Pons (tissue), 1 donor: ENCODE measurements at places on chromosomes 2 and 18.

GRCh38 chr2:203811491-203812221 is 55.9 kb upstream of the CTLA4 start:
- peak; percentile 43 for DNase-seq

DNA sequence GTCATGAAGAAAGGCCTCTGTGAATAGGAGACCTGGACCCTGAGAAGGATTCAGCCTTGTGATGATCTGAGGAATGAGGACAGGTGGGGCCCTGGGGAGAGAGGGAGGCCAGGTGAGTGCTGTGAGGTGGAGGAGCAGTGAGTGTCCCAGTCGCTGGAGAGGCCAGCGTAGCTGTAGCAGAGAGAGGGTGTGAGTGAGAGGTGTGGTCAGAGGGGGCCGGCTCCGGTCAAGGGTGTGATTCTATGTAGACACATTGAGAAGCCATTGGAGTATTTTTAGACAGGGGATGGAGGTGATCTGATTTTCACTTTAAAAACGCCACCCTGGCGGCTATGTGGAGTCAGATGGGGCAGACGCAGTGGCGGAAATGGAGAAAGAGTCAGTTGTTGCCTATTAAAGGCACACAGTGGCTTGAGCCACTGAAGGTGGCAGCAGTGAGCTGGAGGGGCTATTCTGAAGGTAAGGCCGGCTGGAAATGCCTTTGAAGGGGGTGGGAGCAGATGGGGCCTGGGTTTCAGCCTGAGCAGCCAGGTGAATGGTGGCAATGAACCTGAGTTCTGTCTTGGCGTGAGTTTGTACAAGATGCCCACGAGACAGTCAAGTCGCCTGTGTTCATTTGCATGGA is 55.6 kb downstream of the GREB1 start:
- DNase-seq, result no peak

DNA sequence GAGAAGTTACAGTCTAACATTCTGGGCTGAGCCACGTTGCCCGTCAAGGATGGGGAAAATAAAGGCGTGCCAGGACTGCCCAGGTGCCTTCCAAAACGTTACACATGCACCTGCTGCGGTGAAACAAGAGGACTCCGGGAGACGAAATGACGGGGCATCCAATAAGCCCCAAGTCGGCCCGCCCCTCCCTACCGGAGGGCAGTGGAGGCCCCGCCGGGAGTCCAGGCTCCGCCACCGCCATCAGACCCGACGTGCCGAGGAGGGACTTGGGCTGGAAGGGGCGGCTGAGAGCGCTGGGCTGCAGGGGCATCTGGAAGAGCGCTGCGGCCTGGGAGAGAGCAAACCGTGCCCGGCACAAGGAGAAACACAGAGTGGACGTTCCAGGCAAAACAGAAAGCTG is 112.5 kb upstream of the GPC1 start:
- DNase-seq, result no peak

- no peak for DNase-seq
Measured at GRCh38 chr2:50355891-50356290, 676.0 kb downstream of the NRXN1 start.

- DNase-seq, result peak; percentile 81
Measured at GRCh38 chr2:222708274-222708710, 36.8 kb downstream of the MOGAT1 start.

DNA sequence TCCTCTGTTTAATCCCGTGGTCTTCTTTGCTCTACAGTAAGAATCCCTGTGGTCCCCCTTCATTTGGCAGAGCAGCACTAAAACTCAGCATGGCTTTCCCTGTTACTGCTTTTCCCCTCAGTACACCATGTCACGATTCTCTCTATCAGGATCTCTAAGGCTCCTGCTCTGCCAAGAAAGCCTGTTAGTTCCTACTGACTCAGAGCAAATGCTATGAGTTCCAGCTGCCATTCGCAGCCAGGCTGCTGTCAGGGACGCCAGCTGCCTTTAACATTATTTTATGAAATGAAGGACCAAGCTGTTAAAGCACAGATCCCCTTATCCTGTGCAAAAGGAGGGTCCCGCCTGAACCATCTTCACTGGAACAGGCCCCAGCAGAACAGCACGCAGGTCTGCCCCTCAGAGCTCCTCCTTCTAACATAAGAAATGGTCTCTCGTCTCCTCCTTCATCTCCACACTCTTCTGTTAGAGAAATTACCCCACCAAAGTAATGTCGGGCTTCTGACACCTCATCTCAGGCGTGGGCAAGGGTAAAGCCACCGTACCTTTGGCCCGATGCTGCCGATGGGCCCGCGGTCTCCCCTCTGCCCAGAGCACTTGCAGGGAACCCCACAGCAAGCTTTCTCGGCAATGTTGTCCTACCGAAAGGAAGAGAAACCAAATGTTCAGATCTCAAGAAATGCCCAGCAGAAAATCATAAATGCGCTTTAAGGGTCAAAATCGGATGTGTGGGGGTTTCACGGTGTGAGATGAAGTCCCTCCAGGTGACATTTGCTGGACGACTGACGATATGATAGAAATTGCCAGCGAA is 52.6 kb downstream of the COL6A3 start:
- no peak for DNase-seq

DNA sequence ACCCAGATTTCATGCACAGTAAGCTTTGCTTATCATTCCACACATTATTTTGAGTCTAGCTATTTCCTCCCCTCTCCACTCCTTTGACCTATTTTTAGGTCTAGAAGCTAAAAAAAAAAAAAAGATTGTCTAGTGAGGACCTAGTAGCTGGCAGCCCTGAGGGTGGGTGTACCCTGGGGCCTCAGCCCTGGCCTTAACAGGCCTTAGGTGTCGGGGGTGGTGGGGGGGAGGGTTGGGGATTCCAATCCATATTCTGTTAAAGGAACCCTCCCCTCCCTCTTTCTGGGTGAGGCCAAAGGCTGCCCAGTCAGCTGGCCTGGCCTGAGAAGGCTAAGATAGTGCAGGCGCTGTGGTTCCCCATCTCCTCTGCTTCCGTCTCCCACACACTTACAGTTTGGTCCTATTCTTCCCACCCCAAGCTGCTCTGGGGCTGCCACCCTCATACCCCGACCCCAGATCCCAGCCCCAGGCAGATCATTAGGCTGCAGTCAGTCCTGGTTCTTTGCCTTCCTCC is 65.5 kb upstream of the HK2 start:
- no peak for DNase-seq

- DNase-seq, result peak; percentile 69
Measured at GRCh38 chr2:71882949-71883472, 264.7 kb downstream of the CYP26B1 start.

DNA sequence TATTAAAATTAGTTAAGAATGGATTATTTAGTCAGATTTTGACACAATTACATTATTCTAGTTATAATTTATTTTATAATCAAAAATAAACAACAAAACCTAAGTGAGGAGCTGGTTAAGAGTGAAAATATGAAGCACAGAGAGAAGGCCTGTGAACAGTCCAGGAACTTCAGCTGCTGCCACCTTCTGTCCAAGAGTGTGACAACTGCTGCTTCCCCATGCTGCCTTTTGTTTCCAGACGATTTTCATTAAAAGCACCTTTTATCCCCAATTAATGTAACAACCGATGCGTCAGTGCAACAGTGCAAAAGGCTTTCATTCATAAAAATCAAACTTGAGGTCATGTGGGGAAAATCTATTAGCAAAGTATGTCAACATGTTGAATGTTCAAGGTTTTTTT is 363.6 kb downstream of the CTNNA2 start:
- DNase-seq, result peak; percentile 49

DNA sequence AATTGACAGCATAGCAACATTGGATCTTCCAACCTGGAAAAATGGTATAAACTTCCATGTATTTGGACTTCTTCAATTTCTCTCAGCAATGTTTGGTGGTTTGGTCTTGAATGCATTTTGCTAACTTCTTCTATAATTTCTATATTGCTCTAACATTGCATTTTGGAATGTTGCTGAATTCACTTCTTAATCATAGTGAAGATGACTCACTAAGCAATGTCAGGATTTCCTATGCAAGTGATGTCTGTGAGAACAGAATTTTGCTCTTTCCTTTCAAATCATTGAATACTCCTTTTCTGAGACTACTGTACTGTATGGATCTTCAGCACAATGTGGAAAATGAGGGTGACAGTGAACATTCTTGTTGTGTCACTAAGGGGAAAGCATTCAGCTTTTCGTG is 28.9 kb upstream of the CDH19 start:
- no peak for DNase-seq

- no peak for DNase-seq
Measured at GRCh38 chr2:181879295-181879694, 12.2 kb upstream of the ITPRID2 start.

DNA sequence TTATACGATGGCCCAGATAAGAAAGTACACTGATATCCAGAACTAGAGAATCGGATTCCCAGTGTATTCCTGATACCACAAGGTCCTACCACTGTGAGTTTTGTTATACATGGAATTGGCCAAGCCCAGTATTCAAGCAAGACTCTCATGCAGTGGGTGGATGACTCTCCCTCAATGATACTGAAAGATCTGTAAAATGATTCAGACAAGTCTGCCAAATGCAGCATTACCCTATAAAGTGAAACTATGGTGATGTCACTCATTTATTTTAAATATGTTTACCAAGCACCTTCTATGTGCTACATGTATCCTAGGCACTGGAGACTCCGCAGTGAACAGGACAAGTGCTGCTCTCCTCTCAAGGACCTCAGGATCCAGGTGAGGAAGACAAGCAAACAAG is 22.6 kb downstream of the MYO5B start:
- DNase-seq, result no peak

GRCh38 chr18:57603871-57604270 is 17.4 kb upstream of the FECH start:
- DNase-seq, result no peak

DNA sequence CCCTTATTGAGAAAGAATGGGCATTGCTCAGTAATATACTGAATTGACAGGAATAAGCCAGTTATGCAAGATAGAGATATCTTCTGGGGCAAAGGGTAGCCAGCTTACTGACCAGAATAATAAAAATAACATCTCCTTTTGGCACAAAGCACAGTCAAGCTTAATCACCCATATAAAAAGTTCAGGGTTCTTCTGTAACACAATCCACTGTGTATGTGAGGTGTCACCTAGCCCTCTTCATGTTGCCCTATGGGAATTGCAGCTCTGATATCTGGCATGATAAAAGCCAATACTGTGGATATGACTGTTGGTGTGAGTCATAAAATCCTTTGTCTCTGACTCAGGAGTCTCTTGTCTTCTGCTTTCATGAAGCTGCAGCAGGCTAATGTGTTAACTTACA is 90.8 kb downstream of the DSEL start:
- no peak for DNase-seq

DNA sequence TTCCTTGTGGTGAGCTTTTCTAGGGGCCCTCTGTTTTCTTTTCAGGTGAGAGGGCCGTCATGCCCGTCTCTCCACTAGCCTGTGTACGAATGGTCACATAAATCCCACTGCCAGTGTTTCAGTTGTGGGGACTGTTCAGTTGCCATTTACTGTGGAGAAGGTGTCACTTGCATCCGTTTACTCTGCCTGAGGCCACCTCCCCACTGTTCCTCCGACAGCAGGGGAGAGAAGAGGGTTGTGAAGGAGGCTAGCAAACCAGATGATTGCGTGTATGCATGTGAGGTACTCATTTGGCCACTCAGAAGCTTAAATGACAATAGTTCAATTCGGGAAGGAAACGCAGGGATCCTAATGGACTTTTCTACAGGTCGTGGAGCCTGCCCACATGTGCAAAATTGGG is 3.3 kb downstream of the MTCL1 start:
- DNase-seq, result no peak

GRCh38 chr2:173672573-173673340 is 292.4 kb downstream of the SP3 start:
- DNase-seq, result no peak

GRCh38 chr18:31581498-31582197 is 10.0 kb upstream of the TTR start:
- no peak for DNase-seq

- no peak for DNase-seq
Measured at GRCh38 chr2:127906206-127906926, 20.6 kb upstream of the AMMECR1L start.

DNA sequence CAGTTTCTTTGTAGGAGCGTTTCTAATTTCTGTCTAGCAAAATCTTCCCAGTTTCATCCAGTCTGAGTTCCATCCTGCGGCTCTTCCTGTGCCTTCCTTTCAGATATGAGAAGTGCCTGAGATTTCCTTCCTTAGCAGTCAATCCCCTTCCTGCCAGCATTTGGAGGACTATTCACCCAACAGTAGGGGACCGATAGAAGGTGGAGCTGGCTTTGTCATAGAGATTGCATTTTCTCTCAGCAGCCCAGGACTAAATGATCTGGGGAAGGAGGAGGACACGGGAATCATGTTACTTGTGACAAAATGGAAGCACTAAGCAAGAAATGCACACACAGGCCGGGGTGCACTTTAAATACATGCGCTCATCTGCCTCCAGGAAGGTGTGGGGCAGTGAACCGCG is 5.6 kb upstream of the SMIM21 start:
- DNase-seq, result no peak

- no peak for DNase-seq
Measured at GRCh38 chr2:174184915-174185314, 63.4 kb downstream of the OLA1 start.

- no peak for DNase-seq
Measured at GRCh38 chr2:16169381-16169960, 229.1 kb downstream of the MYCN start.

DNA sequence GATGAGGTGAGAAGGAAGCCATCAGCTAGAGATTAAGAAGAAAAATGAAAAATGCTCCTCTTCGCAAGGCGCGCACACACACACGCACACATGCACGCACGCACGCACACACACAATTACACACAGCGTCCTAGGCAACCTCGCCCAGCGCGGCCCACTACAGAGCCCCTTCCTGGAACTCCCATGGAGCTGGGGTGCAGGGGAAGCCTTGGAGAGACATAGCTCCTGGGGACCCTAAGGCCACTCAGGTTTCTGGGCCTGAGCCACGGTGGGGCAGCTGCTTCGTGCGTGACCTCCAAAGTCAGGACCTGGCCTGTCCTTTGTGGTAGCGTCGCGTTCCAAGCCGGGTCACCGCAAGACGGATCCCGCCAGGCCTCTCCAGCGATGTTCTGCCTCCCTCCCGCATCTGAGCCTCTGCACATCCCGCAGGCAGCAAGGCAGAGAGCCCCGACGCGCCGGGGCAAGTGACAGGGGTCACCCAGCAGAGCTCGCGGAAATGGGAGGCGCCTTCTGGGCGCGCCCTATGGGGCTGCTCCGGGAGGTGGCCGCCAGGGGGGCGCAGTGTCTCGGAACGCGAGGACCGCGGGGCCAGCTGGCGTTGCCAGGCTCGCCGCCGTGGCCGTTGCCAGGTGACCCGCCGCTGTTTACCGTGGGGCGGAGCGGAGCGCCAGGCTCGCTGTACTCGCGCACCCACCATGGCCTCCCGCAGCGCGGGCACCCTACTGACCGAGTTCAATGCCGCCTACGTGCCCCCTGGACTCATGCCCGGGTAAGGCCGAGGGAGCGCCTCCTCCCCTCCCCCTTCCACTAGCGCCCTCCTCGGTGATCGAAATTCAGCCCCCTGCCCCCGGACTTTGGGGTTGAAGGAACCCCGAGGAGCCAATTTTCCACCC is 79.0 kb downstream of the CIB4 start:
- no peak for DNase-seq
